ENCODE measurements at places on chromosomes 13 and 19. TPM values are rescaled to one million over a fixed set of nuclear protein-coding genes. Genes with fewer than 3 reads are reported as not detected.

- DNase-seq: no peak
Measured at GRCh38 chr13:113962975-113963374, 10.9 kb downstream of the C13orf46 start.

DNA sequence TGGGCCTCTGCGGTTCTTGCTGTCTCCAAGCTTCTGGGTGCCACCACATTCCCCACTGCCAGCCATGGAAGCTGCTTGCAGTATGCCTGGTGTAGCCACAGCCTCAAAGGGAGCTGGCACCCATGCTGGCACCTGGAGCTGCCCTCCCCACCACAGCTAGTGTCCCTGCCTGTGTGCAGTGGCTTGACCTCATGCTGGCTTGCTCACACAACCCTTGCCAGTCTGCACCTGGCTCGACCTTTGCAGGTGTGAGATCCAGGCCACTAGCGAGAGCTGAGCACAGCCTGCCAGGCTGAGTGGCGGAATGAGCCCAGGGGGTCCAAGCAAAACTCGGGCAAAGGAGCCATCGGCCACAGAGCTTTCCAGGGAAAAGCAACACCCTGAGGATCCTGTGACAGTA lies 236.7 kb upstream of the CSNK1A1L start:
- no peak for DNase-seq

GRCh38 chr13:66212511-66212910 lies 1017.6 kb downstream of the PCDH9 start:
- DNase-seq: no peak

DNA sequence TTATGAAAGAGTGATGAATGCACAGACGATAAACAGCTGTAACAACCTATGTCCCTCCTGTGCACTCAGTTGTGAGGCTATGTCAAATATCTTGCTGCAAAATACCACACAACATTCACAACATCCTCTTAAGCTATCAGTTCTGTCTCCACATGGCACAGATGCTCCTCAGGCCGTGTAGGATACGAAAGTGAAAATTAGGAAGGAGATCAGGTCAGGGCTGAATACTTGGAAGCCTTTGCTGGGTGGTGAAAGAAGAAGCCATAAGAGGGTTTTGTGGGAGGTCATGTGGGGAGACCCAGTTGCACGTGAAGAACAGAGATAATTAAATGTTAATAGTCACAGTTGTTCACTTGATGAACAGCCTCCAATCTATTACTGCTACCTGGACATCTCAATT lies 58.9 kb downstream of the RXFP2 start:
- no peak for DNase-seq

DNA sequence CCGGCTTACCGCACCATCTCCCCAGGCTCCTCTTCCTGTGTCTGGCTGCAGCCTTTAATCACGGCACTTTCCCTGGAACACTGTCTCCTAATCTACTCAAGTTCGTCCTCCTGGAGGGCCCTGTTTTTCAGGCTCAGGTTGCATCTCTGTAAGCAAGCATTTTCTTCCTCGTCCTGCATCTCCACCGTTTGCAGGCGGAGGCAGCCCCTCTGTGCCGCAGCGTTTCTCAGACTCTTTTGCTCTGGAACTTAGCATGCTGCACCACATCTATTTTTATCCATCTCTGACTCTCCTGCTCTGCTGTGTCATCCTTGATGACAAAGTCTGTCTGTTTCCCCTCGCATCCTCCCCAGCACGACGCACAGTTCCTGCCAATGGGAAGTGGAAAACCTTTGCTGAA lies 117.5 kb downstream of the ATP8A2 start:
- DNase-seq: no peak

DNA sequence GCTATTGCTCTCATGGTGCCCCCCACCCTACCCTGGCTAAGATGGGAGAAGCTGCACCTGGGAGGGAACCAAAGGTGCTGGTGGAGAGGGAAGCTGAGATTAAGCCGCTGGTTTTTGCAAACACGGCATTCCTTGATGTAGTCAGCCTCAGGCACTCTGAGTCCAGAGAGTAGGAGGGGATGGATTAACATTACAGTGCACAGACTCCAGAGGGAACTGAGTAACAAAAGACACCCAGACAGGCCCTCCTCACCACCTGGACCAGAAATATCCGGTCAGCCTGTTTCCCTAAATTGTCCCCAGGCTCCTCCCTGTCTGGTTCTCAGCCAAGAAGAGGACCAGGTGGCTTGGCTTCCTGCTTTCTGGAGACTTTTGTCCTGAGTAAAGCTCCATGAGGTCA lies 28.9 kb upstream of the PABPC3 start:
- no peak for DNase-seq

DNA sequence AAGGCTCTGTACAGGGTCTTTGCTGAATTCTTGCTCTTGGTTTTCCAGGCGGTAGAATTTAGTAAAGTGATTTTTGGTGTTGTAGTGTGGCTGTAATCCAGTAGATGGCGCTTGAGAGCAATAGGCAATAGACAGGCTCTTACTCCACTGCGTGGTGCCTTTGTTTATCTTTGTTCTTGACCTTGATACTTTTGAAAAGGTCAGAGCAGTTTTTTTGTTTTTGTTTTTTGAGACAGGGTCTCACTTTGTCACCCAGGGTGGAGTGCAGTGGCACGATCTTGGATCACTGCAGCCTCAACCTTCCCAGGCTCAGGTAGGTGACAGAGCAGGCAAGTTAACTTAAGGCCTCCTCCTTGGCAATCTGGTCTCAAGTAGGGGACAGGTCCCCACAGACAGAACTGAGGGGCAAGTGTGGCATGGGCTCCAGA lies 12.2 kb upstream of the LILRA5 start:
- DNase-seq: peak; percentile 59

- DNase-seq: peak; percentile 59
Measured at GRCh38 chr19:49506575-49507105, 5.8 kb upstream of the FCGRT start.

DNA sequence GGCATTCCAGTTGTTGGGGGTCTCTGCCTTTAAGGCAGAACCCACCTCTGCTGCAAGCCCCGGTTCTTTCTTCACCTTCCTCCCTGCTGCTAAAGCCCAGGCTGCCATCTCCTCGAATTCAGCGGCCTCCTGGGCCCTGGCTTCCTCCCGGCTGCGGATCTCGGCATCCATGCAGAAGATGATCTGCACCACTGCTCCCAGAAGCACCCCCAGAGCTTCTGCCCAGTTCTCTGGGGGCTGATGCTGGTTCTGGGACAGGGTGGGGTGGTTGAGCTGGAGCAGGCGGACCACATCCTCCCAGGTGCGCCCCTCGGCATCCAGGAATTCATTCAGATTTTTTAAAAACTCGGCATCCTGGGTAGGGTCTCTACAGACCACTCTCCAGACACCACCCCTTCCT lies 987 bp downstream of the PNMA8A start:
- DNase-seq: no peak

DNA sequence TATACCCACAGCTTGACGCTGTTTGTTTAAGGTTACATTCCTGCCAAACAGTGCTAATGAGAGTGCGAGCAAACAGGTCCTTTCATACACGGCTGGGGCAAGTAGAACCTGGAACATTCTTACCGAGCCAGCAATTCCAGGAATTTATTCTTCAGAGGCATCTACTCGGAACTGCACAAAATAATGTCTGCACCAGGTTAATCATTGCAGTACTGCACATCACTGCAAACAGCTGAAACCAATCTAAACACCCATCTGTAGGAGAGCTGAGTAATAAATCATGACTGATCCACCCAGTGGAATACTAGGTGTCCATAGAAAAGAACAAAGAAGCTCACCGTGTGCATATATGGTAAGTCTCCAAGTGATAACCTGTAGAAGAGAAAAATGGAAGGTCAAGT lies 1.2 kb upstream of the ZNF579 start:
- DNase-seq: no peak

SOX1 gene
- not detected for total RNA-seq

TJP3 gene
- not detected for total RNA-seq

LIM2 gene
- total RNA-seq: not detected

ZNF728 gene
- total RNA-seq: 4.4 TPM

ACP7 gene
- 0.90 TPM for total RNA-seq

OR7D4 gene
- not detected for total RNA-seq

ZNF653 gene
- total RNA-seq: 22.9 TPM

Measured in tibial nerve (tissue), 4 donors.